HT1080 (cell line): ENCODE measurements at places on chromosomes 1 and 21.

DNA sequence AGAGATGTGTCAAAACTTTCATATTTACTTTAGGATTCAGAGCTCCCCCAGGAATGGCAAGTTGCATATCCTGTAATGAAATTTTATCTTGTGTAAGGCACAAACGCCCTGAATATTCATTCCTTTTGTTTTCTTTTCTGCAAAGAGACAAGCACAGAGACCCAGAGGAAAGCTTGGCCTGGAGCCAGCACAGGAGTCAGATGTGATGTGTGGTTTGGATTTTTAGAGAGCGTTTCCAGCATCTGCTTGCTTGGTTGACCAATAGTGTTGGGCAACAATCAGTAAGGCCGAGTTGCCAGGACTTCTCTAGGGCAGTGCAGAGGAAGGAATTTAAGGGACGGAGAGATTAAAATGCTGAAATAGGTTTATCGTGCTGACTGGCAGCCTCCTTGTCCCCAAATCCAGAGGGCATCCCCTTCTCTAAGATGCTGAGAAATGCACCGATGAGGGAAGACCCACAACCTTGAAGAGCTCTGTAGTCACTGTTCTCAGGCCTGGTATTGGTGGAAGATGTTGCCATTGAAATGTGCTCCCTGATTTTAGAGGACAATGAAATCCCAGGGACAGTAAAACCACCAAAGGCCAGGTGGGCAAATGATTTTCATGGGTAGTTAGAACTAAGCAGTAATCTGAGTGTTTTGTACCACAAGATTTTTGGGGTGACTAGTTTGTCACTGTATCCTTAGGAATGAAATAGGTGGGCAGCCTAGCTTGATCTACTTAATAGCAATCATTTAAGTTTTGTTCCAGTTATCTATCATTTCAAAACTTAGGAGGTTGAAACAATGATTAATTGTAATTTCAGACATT is 37.9 kb upstream of the RHOU start:
- DNase-seq: peak; percentile 10

GRCh38 chr1:184383772-184384323 is 3.0 kb upstream of the C1orf21 start:
- DNase-seq: no peak

DNA sequence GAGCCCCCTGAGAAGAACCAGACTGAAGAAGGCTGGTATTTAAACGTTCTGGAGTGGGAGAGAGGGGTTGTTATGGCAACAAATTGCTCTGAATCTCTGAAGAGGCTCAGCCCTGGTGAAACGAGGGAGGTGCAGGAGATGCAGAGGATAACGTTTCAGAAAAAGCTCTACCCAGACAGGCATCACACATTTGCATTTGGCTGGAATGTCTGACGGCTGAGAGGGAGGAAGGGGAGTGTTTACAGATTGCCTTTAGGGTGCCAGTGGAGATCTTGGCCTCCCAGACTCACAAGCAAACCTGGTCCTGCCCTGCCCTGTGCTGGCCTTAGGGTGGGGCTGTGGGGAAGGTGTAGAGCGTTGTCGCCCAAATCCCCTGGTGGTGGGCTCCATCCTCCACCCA is 169.0 kb upstream of the AJAP1 start:
- DNase-seq: no peak

GRCh38 chr21:35041122-35041521 is 8.0 kb downstream of the RUNX1 start:
- DNase-seq: no peak

DNA sequence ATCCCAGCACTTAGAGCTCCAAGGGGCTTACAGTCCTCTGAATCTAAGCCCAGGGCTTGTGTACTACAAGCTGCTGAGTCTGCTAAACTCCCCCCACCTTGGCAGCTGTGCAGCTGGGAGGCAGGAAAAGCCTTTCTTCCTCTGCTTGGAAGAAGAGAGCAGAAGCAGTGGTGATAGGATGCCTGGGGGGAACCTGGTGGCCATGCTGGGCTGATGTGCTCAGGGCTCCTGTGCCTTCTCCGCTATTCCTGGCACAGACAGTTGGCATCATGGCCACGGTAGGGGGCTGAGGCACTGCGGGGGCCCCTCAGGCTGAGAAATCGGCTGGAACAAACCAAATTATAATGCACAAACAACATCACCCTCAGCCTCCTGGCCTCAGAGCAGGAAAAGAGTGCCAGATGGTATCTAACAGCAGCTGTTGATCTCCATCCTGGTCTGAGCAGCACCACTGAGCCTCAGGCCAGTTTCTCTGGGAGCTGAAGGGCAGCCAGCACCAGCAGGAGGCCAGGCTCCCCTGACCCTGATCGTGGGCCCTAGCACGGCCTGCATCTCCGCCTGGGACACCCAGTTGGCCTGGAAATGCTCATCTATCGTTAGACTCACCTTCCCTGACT is 35.8 kb downstream of the ECE1 start:
- no peak for DNase-seq

- DNase-seq: peak; percentile 45
Observed at GRCh38 chr1:91015794-91016550, 5.9 kb downstream of the ZNF644 start.

DNA sequence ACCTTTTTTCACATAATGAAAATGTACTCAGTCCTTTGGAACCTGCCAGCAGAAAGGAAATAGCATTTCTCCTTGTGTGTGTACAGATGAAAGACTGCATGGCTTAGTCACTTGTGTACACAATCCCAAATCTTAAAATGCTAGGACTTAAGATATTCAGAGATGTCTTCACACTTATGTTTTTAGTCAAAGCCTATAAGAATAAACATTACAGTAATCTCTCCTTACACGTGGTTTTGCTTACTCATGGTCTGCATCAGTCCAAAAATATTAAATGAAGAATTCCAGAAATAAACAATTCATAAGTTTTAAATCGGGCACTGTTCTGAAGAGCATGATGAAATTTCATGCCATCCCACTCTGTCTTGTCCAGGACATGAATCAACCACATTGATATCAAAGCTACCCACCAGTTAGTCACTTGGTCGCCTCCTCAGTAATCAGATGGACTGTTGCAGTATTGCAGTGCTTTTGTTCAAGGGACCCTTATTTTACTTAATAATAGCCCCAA is 75.7 kb upstream of the RRP15 start:
- DNase-seq: peak; percentile 77

- DNase-seq: no peak
Observed at GRCh38 chr1:84840346-84840745, 52.7 kb downstream of the LPAR3 start.

DNA sequence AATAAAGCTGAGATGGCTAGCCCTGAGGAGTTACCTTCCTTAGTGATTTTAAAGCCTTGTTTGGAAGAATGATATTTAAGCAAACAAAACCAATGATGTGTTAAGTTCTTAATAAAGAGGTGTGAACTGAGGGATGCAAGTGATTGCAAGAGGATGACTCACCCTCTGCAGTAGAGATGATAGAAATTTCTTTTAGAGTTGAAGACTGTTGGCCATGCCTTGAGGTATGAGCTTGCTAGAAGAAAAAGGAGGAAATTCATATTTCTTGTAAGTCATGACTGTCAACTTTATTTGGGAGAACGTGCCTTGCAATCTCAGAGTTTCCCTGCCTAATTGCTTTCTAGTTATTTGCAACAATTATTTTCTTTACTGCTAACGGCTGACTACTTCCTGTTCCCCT is 94.7 kb downstream of the PLA2G4A start:
- DNase-seq: no peak
